ENCODE measurements at places on chromosomes 6 and 20.

DNA sequence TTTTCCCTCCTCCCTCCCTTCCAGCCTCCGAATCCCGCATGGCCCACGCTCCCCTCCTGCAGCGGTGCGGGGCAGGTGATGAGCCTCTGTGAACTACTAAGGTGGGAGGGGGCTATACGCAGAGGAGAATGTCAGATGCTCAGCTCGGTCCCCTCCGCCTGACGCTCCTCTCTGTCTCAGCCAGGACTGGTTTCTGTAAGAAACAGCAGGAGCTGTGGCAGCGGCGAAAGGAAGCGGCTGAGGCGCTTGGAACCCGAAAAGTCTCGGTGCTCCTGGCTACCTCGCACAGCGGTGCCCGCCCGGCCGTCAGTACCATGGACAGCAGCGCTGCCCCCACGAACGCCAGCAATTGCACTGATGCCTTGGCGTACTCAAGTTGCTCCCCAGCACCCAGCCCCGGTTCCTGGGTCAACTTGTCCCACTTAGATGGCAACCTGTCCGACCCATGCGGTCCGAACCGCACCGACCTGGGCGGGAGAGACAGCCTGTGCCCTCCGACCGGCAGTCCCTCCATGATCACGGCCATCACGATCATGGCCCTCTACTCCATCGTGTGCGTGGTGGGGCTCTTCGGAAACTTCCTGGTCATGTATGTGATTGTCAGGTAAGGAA is at the start of gene OPRM1:
Gene OPRM1 (plus strand): TSS at position 10 of the 612 bp plus-strand sequence. CDS start 305 bp downstream, at position 315.
- H3K4me3 ChIP-seq: peak within 1 kb of the TSS; percentile 43
- H3K4me1 ChIP-seq: no peaks in the 10 kb centered on the region
- peaks cover 41% of the 10 kb centered on the region for H3K27me3 ChIP-seq
- peak; percentile 94 for DNase-seq

DNA sequence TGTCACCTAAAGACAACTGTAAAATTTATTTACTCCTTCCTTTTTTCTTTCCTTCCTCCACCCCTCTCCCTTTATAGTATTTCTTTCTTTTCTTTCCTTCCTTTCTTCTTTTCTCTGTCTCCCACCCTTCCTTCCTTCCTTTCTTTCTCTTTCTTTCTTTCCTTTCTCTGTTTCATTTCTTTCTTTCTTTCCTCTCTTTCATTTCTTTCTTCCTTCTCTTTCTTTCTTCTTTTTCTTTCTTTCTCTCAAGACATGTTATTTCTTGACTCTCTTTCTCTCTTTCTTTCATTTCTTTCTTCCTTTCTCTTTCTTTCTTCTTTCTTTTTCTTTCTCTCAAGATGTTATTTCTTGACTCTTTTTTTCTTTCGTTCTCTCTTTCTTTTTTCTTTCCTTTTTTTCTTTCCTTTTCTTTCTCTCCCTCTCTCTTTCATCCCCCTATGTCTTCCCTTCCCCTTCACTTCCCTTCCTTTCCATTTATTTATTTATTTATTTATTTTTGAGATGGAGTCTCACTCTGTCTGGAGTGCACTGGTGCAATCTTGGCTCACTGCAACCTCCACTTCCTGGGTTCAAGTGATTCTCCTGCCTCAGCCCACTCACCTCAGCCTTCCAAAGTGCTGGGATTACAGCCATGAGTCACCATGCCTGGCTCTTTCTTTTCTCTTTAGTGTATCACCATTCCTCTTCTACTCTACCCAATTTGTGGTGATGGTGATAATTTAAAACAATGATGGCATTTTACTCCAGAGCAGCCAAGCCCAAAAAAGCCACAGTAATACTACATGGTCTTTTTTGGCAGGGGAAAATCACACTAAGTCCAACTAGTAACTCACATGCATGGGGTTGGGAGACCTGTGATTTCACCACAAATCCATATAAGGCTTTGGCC is 188.2 kb downstream of the ADGRG6 start:
- H3K36me3 ChIP-seq: no peaks in the 10 kb centered on the region
- no peaks in the 10 kb centered on the region for H3K27me3 ChIP-seq
- no peak overlapping the region for H3K27ac ChIP-seq
- DNase-seq: no peak
- H3K4me3 ChIP-seq: no peak overlapping the region

DNA sequence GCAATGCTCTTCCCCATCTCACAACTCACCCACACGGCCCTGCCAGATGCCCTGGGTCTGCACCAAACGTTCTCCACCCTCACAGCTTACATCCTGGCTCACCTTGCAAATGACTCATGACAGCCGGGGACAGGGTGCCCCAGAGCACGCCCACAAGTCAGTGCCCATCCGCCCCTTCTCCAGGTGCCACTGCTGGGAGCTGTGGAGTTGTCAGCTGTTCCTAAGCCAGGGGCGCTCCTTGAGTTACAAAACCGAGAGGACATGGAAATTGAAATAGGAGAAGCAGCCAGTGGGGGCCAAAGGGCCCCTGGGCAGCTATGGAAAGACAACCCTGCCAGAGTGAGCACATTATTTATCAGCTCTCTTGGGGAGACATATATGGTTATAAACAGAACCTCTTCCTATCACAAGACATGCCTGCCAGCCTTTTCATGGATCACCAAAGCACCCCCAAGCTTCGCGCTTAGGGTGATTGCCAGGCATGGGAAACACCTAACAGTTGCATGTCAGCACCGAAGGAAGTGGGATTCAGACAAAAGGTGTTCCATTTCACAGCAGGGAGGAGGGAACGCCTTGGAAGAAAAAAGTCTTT is 236.8 kb downstream of the LY86 start:
- DNase-seq: no peak
- no peak overlapping the region for H3K4me3 ChIP-seq
- no peaks in the 10 kb centered on the region for H3K27me3 ChIP-seq
- H3K27ac ChIP-seq: no peak overlapping the region

- DNase-seq: no peak
- H3K4me1 ChIP-seq: peaks cover 14% of the 10 kb centered on the region
- peak overlapping the region; percentile 40 for H3K27ac ChIP-seq
- H3K4me3 ChIP-seq: no peak overlapping the region
Measured at GRCh38 chr20:47335251-47336128, 21.0 kb downstream of the ZMYND8 start.
